ENCODE measurements at places on chromosomes 16 and 17.

- DNase-seq: no peak
Measured at GRCh38 chr17:7557775-7558543, 591 bp upstream of the TNFSF13 start.

DNA sequence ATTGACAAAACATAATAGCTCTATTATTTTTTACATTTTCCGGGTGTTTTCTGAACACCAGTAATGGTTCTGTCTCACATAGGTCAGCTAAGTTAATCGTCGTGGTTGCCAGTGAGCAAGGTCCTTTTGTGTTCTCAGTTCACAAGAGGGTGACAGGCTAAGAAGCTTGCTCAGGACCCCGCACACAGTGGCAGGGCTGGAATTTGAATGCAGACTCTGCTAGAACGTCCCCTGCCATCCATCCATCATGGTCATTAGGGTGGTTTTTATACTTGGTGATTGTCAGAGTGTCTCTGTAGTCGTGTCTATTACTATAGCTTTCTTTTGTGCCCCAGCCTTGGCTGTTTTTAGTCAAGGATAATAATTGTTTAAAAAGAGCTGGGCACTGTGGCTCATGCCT lies 176.2 kb downstream of the SNX29 start:
- DNase-seq: no peak

GRCh38 chr17:32253117-32253611 lies 12.5 kb upstream of the RHBDL3 start:
- DNase-seq: peak; percentile 85

GRCh38 chr17:38620551-38621277 lies 15.0 kb upstream of the SRCIN1 start:
- no peak for DNase-seq

GRCh38 chr16:57070424-57070823 lies 22.0 kb upstream of the CPNE2 start:
- DNase-seq: no peak

Data from activated CD4-positive, alpha-beta T cell treated with anti-CD3 and anti-CD28 coated beads, Interleukin-2, Interleukin-6, amounts not matched to agents 100 ng/mL and 50 ng/mL, durations not matched to agents 16 hours and 8 hours (primary cell).